ENCODE measurements at places on chromosomes 11 and 22. TPM values are rescaled to one million over a fixed set of nuclear protein-coding genes. Genes with fewer than 3 reads are reported as not detected.

PATE2 gene
- 0.82 TPM for total RNA-seq

TMPRSS6 gene
- total RNA-seq = not detected

ESAM gene
- total RNA-seq = 3.7 TPM

GLYATL2 gene
- 1.2 TPM for total RNA-seq

CEP126 gene
- total RNA-seq = 10.6 TPM

IFITM2 gene
- 5.3 TPM for total RNA-seq

OR51B4 gene
- total RNA-seq = 0.41 TPM

GRCh38 chr11:63813563-63814382 lies 517 bp downstream of the SPINDOC start:
- DNase-seq = peak; percentile 73

- DNase-seq = no peak
These were observed 618.2 kb downstream of the LRRC4C start for GRCh38 chr11:40841231-40841630.

DNA sequence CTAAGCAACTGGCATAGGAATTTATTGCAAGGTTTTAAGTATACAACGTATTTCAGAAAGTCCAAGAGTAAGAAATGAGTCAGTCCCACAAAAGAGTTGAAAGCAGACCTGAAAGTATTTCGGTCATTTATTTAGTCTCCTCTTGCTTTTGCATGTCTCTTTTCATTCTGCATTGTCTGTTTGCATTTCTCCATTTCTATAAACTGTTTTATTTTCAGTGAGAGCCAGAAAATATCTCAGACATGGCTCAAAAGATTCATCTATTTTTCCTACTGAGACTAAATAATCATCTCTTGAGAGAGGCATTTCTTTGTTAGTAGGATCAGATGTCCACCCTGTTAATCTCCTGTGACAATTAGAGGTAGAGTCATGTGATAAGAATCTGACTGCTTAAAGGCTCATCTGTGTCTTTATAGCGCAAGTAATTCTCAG lies 219.1 kb upstream of the CCDC179 start:
- no peak for DNase-seq

DNA sequence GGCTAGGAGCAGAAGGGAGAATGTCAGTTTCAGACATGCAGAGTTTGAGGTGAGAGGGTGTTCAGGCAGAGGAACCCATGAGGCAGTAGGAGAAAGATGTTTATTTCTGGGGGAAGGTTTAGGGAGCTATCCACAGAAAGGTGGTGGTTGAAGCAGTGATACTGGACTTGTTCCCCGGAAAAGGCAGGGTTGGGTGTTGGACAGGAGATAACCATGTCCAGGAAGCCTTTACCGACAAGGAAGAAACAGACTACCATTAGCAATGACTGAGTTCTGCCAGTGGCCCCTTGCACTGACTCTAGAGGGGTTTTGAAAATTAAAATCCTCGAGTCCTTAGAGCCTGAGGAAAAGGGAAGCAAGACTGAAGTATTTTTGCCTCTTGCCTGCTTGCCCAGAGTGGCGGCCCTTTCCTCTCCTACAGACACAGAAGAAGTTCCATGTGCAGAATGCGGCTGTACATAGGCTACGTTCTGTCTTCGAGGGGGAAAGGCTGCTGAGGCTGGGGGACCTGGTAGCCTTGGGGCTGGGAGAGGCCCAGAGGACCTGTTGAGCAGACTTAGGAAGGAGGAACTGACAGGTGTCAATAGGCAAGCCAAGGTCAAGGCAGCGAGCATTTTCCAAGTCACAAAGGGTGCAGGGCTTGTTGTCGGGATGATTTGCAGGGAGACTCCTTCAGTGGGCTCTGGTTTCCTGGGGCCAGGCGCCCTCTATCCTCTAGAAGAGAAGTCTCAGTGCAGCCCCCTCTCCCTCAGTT lies 146.7 kb downstream of the LDLRAD3 start:
- DNase-seq = no peak

- DNase-seq = no peak
These were observed 8.6 kb upstream of the MMP8 start for GRCh38 chr11:102733232-102733875.

DNA sequence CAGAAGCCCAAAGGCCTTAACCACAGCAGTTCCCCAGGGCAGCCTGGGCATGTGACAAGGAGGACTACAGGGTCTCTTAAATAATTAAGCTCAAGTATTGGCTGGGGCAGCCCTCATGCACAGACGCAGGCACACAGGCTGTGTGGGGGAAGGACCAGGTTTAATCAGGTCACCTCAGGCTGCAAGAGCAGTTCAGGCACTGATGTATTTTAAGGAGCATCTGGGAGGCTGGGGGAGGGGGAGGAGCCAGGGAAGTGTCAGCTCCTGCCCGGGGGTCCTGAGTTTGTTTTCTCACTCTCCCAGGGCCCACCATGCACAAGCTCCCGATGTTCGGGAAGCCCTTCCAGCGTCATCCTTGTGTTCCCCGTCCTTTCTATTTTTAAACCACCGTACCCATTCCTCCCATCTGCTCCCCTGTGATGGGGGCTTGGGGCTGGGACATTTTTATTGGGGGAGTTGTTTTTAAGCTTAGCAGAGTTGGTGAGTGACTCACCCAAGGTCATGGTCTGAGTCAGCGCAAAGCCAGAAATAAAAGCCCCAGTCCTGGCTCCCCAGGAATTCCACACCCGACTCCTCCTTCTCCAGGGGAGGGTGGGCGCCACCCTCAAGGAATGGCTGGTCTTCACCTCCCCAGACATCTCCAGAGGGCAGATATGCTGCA lies 2.4 kb downstream of the CSDC2 start:
- DNase-seq = no peak

DNA sequence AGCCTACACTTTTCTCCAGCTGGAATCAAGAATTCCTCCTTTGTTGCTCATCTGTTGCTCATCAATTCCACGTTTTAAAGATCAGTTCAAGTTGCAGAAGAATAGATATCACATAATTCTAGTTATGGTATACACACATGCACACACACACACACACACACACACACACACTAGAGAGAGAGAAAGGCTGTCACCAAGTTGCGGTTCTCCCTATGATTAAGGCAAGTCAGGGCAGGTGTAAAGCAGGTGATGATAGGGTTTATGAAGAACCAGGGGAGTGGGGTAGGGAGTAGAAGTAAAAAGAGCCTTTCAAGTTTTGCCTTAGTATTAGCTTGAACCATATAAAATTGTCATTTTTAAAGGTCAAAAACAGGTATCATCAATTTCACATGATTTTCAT lies 31.7 kb upstream of the TMPRSS4 start:
- DNase-seq = no peak

GRCh38 chr22:37213218-37213855 lies 1.1 kb upstream of the SSTR3 start:
- no peak for DNase-seq

GRCh38 chr22:30324014-30324730 lies 2.6 kb downstream of the TBC1D10A start:
- DNase-seq = no peak

- DNase-seq = no peak
These were observed 8.6 kb downstream of the LARGE2 start for GRCh38 chr11:45930951-45931570.
